ENCODE measurements at places on chromosomes 7 and 10.

- DNase-seq: no peak
These were observed 15.9 kb downstream of the FBH1 start for GRCh38 chr10:5905854-5906507.

DNA sequence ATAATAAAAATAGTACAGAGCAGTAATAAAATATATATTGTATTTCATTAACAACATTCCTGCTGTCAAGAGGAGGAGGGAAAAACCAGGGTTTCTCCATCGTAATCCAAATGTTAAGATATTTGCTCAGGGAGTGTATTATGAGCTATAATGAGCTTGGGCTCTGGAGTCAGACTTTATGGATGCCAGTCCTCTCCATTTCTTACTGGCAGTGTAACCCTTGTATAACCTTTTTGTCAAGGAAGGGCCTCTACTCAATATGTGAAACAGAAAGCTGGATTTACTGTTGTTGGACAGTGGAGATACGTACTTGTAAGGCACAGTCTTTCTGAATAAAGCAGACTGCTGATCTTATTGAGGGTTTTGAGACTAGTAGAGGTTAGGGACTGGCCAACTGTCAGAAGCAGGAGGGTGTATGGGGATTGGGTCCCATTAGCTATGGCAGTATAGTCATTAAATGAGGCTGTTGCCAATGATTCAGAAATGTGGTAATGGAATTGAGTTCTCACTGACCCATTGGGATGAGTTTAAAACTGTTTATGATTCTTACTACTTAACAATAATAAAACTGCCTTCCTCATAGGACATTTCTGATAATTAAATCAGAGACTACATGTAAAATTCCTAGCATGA, 56.5 kb downstream of the ZNF277 start:
- no peak for DNase-seq

- no peak for DNase-seq
These were observed 520.6 kb downstream of the GALNT17 start for GRCh38 chr7:71652510-71652909.

GRCh38 chr10:78867555-78867939, 201.2 kb upstream of the ZMIZ1 start:
- DNase-seq: no peak

DNA sequence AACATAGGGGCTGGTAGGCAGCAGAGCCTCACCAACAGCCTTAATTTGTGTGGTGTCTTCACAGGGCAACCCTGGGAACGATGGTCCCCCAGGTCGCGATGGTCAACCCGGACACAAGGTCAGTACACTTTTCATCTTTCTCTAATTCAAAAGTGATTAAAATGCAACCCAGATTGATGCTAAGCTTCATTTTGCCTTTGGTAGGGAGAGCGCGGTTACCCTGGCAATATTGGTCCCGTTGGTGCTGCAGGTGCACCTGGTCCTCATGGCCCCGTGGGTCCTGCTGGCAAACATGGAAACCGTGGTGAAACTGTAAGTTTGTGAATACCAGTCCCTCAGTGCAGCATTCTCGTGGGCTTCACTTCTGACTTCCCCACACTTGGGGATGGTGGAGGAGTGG, 30.9 kb downstream of the COL1A2 start:
- no peak for DNase-seq

DNA sequence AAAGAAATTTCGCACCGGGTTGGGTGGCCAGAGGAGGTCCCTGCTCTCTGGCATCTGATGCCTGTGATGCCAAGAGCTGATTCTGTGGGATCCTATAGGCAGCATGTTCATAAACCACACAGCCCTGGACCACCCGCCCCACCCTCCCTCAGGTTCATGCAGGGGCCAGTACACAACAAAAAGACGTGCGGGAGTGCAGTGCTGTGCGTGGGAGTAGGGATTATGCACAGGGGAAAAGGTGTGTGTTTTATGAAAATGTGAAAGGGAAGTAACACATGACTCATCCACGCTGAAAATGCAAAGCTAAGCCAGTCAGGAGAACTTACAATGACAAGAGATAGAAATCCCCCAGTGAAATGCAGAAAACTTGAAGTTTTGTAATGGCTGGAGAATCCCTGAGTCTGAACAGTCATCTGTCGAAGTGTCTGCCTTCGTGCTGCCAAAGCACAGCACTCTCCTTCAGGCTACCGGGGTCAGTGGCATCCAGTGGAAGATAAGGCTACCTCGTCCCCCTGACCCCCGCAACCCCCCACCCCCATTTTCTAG, 1.1 kb downstream of the KIAA1217 start:
- peak; percentile 49 for DNase-seq

- no peak for DNase-seq
These were observed 1.2 kb upstream of the CCDC6 start for GRCh38 chr10:59907537-59907917.

DNA sequence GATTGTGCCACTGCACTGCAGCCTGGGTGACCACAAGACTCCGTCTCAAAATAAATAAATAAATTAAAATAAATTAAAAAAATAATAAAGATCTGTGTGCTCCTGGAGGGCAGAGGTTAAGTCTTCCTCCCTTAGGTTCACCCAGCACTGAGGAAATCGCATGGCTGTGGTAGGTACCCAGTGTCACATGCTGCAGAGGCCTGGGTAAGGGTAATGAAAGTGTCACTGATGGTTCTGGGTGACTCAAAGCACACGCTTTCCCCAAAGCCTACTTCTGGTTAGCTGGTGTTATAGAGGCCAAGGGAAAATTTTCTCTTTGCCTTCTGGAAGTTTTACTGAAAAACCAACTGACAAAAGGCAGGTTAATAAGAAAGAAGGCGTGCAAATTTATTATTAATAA, 88.8 kb upstream of the ITGB1 start:
- no peak for DNase-seq

GRCh38 chr10:26323219-26323618, 106.6 kb downstream of the GAD2 start:
- no peak for DNase-seq
